ENCODE measurements at places on chromosomes 4 and X.

GRCh38 chrX:17919896-17920446 is 58.9 kb upstream of the RAI2 start:
- DNase-seq, result no peak

DNA sequence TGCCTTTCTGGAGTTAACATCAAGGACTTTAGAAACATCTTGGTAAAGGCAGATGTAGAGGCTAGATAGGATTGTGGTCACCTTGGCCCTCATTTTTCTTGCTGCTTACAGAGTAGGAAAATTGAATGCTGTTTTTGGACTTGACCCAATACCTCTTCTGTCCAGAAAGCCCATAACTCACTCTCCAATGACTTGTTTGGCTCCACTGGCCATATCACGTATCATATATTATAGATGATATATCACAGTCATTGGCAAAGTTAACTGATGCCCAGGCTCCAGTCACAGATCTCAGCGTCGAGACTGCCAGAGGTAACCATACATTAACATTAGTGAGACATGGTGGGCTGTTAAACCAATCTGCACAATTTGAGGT is 88.1 kb upstream of the PLAC1 start:
- no peak for DNase-seq

GRCh38 chr4:53453385-53453784 is 75.9 kb downstream of the FIP1L1 start:
- DNase-seq, result no peak

DNA sequence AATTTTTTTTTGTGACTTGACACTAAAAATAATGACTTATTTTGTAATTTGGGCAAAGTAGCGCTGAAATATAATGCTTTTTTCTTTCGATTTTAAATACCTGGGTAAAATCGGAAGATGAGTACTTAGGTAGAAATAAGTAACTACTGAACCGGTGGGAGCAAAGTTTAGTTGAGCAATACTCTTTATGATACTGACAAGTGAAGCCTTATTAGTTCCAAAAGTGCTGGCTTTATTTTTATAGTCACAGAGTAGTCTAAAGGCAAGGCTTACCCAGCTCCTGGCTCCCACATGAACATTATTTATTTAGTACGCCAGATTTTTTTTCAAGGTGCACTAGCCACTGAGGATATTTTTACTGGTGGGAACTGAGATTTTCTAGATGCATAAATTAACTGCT is 14.4 kb upstream of the TRPC5OS start:
- DNase-seq, result no peak

DNA sequence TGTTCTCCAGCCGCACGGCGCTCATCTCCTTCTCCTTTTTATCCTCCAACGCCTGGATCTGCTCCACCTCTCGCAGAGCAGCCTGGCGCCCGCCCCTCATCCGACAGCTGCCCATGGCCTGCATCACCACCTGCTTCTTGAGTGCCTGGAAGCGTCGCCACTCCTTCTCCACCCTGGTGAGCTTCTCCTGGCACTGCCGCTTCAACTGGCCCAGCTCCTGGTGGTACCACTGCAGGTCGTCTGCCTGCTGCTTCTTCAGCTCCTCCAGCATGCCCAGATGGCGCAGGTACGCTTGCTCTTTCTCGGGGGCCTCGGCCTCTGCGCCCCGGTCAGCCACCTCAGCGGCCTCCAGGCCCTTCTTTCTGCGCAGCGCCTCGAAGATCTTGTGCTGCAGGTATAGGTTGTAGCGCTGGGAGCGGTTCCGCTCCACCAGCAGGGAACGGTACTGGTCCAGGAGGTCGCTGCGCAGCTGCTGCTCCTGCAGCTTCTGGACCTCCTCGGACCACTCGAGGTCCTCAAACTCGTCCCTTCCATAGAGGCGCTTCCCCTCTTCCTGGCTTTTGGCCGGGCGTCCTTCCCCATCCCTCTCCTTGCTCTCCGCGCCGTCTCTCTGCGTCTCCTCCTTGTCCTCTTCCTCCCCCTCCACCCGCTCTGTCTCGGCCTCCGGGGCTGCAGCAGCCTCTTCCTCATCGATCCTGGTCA is 1.2 kb upstream of the TADA2B start:
- no peak for DNase-seq

- no peak for DNase-seq
Measured at GRCh38 chrX:78964598-78964997, 19.4 kb downstream of the P2RY10 start.

DNA sequence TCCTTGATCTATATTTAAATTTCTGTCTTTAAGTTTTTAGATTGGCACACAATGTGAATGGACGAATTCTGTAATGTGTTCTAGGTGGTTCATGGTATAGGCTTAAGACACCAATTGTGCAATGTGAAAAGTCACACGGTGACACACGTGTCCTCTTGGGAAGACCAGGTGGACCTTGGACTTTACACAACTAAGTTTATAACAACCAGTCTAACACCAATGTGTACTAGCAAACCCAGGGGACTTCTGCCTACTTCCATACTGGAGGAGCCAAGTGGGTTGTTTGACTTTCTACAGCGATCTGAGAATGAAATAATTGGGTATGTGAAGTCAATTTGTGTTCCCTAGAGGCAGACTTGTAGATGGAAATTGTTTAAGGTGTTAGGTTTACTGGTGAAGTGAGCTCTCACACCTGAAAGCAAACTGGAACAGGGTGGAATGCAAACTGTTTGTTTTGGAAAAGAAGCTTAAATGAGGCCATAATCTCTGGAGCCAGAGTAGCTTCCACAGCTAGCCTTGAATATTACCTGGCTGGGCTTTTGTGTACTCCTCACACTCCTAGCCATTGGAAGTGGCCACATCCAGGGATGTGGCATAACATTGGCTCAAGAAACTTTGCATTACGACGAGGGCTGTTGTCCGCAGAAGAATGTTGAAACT is 45.9 kb upstream of the WDR1 start:
- no peak for DNase-seq

DNA sequence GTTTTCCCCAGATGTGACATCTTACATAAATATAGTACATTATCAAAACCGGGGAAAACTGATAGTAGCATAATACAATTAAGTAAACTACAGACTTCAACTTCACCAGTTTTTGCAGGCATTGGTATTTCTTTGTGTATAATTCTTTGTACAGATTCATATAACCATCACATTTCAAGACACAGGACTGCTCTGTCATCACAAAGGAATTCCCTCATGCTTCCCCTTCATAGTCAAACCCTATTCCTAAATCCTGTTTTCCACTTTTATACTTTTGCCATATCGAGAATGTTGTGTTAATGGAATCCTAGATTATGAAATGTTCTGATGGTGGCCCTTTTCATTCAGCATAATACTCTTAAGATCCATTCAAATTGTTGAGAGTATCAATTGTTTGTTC is 36.0 kb downstream of the STIM2 start:
- no peak for DNase-seq

DNA sequence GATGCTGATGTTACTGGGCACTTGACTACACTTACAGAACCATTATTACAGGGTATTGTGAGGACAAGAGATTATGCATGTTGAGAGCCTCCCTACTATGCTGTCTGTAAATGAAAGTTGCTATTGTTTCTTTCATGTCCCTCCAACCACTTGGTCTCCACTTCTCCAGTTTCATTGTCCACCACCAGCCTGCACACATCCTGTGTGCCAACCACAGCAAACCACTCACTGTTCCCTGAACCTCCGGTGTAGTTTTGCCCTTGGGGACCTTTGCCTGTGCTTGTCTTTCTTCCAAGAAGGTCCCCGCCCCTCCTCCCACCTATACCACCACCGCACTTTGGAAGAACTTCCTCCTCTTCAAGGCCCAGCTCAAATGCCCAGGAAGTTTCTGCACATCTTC is 43.1 kb upstream of the AFF2 start:
- DNase-seq, result no peak

DNA sequence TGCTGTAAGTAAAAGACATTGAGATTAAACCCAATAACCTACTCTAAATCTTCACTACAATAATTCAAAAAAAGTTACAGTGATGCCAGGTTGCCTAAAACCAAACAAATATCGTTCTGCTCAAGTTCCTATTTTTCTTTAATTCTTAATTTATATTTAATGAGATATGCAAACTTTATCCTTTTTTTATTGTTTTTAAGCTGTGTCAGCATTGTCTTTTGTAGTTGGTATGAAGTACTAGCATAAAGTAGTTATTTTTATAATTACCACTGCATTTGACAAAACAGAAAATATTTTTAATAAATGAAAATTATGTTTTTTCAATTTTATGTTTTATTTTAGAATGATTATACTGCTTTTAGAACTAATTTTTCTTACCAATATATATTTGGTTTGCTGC is 1431.1 kb upstream of the PCDH7 start:
- DNase-seq, result no peak

DNA sequence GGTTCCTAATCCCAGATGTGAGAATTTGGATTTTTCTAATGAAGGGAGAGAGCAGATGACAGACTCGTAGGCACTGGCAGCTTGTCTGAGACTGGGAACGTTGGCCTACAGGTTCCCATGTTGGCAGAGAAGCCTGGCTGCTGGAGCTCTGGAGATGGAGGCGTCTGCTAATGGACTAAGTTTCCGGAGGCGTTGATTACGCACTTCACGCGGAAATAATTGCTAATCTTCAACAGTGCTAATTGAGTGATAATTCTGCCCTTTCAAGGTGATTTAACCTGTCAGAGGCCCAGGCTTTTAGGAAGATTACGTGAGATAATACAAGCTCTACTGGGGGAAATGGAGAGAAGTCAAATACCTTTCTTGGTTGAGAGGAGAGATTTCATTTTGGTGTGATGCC is 77.4 kb downstream of the PSAPL1 start:
- no peak for DNase-seq

GRCh38 chrX:108219949-108220601 is 128.5 kb downstream of the ATG4A start:
- DNase-seq, result no peak

- no peak for DNase-seq
Measured at GRCh38 chr4:76758290-76758882, 139.6 kb downstream of the SOWAHB start.

GRCh38 chr4:17650406-17650805 is 36.0 kb downstream of the MED28 start:
- no peak for DNase-seq

GRCh38 chrX:120109378-120109777 is 6.3 kb downstream of the RHOXF1 start:
- DNase-seq, result no peak

- no peak for DNase-seq
Measured at GRCh38 chrX:23844502-23845138, 61.6 kb downstream of the SAT1 start.

- no peak for DNase-seq
Measured at GRCh38 chr4:153408932-153409331, 57.2 kb upstream of the TMEM131L start.

GRCh38 chrX:10286195-10286594 is 129.4 kb downstream of the CLCN4 start:
- DNase-seq, result no peak

DNA sequence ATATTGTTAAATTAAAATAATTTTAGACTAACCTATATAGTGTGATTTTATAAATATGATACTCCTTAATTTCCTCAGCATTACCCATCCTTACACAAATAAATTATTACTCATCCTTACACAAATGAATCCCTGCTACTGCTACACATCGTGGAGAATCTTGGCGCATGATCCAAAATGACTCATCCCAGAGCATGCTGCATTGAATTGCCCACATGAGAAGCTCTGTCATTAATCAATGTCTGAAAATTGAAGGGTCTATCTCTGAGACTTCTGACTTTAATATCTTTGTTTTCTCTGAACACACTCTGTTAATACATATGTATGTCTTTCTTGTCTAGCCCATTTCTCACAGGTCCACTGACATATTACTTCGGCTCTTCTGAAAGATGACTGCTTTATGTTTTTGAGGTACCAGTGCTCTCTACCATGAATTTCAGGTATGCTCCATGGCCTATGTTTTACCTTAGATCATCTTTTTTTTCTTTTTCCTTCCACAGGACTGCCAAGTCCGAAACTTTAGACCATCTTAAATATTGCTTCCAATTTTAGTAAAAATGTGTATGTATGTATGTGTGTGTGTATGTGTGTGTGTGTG is 15.7 kb upstream of the DUSP21 start:
- DNase-seq, result no peak

DNA sequence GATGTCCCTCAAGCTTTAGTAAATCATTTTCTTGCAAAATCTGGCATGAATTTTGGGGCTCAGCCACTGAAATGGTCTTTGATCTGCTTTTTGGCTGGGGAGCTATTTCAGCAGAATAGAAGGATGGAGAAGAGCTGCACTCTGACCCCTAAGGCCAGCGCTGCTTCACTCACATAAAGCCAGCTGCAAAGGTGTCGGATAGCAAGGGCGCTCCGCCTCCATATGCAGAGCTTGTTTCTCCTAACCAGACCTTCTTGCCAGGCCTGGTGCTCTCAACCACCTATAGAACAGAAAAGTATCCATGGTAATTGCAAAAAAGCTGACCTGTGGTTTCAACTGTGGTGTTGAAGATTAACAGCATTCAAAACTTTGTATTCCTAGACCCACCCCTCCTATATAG is 24.1 kb upstream of the COQ2 start:
- no peak for DNase-seq

DNA sequence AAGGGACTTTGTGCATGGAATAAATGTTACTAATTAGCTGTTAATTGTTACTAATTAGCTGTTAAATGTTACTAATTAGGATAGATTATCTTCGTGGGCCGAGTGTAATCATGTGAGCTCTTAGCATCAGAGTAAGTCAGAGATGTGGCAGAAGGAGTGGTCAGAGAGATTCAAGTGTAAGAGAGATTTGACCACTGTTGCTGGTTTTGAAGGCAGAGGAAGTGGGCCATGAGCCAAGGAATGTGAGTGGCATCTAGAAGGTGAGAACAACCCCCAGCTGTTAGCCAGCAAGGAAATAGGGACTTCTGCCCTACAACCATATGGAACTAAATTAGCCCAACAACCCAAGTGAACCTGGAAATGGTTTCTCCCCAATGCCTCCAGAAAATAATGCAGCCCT is 28.2 kb downstream of the ODAPH start:
- DNase-seq, result no peak

GRCh38 chr4:86840858-86841257 is 8.3 kb downstream of the SLC10A6 start:
- DNase-seq, result no peak

DNA sequence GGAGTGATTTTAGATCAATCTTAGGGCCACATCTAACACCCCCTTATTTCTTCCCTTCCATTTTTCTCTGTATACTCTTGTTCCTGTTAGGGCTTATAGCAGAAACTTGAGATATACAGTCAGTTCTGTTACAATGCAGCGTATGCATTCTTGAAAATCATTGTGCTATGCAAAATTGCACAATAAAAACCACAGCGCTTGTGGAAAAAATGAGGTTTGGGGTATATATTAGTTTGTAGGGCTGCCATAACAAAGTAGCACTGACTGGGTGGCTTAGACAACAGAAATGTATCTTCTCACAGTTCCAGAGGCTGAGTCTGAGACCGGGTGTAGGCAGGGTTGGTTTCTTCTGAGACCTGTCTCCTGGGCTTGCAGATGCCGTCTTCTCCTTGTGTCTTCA is 59.0 kb downstream of the WWC2 start:
- no peak for DNase-seq

- DNase-seq, result no peak
Measured at GRCh38 chr4:67918428-67918827, 34.6 kb upstream of the TMPRSS11D start.

- DNase-seq, result no peak
Measured at GRCh38 chrX:22313766-22314165, 41.1 kb downstream of the CBLL2 start.

Data from stimulated activated CD8-positive, alpha-beta memory T cell treated with anti-CD3 and anti-CD28 coated beads, Interleukin-15, amount 100 ng/mL, for 24 hours (primary cell).